ENCODE measurements at places on chromosomes 4 and X.

- no peak for DNase-seq
Observed at GRCh38 chr4:42489095-42489494, 91.8 kb downstream of the SHISA3 start.

DNA sequence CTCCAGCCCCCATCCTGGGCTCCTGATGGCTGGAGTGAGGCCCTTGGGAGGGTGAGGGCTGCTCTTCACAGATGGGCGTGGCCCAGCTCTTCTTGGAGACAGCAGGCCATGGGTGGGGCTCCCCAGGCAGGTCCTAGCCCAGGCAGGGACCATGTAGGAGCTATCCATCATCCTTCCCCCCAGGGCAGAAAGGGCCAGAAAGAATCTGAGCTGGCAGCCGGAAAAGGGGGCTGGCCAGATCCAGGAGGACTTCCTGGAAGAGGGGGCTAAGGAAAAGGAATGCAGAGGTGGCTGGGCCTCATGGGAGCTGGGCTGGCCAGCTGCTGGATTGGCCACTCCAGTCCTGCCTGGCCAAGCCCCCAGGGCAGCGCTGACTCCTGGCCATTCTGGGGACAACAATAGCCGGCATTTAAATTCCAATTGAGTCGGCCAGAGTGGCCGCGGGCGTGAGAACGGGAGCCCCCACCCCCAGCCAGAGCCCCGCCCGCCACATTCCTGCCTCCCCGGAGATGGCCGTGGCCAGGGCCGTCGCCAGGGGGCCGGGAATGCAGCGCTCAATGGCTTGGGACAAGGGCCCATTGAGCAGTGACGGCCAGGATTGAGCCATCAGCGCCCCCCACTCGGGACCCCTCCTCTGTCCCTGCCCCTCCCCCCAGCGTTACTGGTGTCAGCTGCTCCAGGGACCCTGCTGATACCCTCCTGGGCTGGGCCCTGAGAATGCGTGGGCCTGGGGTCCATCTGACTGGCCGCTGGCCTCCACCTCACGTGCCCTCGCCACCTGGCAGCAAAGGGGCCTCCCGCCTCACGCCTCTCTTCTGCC lies 15.1 kb upstream of the FGFR3 start:
- DNase-seq = no peak

GRCh38 chrX:135273162-135273561 lies 21.3 kb downstream of the ETDA start:
- DNase-seq = no peak

DNA sequence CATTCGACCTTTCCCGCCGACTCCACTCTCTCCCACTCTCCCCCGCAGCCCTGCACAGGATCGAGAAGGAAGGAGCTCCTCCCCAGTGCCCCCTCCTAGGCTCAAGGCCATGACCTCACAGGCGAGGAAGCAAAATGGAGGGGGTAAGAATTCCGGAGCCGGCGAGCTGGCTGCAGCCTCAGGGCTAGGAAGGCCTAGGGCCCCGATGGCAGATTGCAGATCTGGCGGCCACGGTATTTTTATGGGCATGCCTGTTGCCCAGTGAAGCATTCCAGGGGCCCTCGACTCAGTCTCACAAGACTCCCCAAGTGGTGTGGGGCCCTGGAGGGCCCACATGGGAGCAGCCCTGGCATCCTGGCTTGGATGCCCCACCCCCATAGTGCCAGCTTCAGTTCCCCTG lies 942 bp upstream of the L1CAM start:
- no peak for DNase-seq

- DNase-seq = no peak
Observed at GRCh38 chr4:156512622-156513021, 459.0 kb downstream of the PDGFC start.

GRCh38 chrX:116009346-116009745 lies 161.2 kb upstream of the AGTR2 start:
- DNase-seq = no peak

DNA sequence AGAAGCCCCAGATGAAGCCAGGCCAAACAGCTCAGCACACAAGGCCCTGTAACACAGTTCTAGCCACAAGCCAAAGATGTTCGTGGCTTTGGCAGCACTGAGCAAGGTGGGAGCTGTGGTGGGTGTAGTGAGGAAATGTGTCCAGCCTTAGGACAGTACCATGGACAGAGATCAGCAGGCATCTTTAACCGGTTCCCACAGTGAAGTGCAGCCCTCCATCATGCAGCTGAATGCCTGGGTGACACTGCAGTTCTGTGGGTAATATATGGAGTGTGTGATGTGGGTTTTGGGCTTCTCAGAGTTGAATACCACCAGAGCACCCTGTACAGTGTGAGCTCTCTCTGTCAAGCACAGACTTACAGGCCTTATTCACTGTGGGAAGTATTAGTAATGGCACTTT lies 6.0 kb upstream of the NEXMIF start:
- DNase-seq = no peak

DNA sequence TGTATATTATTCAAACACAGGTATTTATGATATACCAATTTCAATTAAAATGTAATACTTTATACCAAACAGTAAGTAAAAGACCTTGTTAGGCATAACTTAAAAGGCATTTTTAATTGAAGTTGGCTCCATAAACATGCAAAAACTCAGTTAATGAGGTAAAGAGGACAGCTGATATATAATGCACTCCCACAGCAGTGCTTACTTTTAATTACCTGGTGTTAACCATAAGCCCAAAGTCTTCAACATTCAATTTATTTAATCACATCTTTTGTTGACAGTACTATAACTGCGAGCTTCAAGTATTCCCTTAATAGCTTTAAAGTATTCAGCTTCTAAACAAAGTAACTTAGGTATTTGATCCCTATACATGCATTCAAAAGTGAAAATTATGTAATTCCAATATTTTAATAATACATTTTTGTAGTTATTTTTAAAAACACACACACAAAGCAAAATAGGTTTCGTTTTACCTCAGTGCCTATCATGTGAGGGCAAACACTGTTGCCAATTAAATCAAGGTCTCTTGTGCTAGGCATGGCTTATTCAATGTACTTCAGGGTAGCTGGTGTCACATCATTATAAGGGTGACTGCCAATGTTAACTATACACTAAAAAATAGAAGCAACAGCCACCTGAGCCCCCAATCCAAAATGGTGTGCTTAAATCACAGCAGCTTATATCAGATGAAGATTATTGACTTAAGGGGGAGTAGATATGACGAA lies 197.1 kb downstream of the LRBA start:
- DNase-seq = no peak

DNA sequence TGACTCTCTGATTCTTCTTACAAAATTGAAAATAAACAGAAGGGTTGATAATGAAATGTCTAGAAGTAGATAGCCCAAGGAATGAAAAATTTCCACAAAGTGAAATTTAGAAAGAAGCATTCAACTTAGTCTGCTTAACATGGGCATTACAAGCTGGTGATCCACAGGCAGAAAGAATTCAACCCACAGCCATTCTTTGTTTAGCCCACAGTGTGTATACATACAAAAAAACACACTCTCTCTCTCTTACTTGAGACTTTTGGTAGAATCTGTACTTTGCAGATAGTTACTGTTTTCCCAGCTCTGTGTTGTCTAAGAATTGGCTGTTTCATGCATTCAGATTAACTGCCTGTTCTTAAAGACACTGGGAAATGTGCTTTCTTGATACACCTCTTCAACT lies 159.8 kb downstream of the SLC4A4 start:
- DNase-seq = no peak

DNA sequence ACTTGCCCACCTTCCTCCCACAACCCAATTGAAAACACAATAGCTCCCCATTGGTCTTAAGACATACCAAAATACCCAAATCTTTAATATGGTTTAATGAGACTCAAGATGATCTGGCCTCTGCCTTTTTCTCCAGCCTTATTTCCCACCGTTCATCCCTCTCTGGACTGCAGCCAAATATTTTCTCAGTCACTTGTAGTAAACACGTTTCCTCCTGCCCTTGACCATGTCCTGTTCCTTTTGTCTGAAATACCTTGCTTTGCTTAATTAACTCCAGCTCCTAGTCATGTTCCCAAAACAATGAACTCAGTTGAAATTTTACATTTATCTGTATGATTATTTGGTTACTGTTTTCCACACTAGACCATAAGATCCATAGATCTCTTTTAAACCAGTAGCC lies 8.4 kb upstream of the NUP54 start:
- DNase-seq = no peak

GRCh38 chrX:65608026-65608425 lies 59.4 kb upstream of the MSN start:
- DNase-seq = no peak

GRCh38 chr4:39237179-39237578 lies 54.9 kb downstream of the WDR19 start:
- DNase-seq = no peak

DNA sequence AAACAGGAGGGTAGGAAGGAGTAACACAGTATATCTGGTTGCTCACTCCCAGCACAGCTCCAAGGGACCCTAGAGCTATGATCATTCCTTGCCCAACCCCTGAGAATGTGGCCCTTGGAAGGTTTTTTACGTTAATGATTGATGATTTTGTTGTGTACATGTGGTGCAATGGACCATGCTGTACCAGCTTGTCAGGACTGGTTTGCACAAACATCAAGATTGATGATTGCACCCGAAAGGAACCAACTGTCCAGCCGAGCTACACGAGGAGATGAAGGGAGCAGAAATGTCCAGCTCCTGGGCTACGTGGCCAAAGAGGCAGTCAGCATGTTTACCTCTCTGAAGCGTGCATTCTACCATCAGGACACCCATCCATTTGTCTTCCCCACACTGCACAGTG lies 83.2 kb upstream of the USP9X start:
- DNase-seq = no peak

DNA sequence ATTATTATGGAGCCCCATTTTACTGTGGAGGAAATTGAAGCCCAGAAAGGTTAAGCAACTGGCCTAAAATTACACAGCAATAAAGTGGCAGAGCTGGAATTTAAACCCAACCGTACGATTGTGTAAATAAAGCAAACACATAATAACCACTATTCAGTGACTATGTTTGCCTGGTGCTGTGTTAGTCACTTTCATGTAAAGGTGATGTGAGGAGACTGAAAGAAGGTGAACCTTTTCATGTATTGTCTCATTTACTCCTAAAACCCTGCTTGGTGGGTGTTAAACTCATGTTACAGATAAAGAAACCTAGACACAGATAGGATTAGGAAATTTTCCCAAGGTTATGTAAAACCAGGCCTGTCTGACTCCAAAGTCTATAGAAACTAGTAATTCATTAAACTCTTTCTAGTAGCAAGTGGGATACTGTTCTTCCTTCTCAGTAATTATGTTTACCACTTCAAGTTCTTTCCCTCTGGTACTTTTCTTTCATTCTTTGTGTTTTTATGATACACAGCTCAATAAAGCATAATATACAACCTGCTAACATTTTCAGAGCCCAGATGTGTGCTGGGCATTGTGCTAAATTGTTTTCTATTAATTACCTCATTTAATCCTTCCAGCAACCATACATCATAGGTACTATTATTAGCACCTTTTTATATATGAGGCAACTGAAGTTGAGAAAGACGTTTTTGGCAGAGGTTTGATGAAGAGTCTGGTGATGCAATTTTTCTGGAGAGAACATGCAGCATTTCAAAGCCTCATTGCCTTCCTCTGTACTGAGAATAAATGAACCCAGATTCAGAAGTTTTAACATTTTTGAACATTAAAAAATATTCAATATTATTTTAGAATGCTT lies 202.7 kb downstream of the SPRY1 start:
- no peak for DNase-seq

GRCh38 chrX:150365051-150365989 lies 2.2 kb downstream of the MAMLD1 start:
- no peak for DNase-seq

DNA sequence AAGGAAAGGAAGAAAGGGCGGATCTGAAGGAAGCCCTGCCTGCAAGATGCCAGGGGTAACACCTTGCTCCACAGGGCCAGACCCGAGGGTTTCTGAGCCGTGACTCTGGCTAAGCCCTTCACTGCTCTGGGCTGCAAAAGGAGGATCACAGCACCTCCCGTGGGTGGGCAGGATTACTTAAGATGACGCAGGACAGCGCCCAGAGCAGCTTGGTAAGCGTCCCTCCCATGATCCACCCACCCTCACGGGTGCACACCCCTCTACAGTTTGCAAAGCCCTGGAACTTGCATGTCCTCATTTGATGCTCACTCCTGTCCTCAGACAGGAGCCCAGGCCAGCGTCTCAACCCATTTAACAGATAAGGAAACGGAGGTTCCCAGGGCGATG lies 64.9 kb downstream of the CRMP1 start:
- DNase-seq = no peak

DNA sequence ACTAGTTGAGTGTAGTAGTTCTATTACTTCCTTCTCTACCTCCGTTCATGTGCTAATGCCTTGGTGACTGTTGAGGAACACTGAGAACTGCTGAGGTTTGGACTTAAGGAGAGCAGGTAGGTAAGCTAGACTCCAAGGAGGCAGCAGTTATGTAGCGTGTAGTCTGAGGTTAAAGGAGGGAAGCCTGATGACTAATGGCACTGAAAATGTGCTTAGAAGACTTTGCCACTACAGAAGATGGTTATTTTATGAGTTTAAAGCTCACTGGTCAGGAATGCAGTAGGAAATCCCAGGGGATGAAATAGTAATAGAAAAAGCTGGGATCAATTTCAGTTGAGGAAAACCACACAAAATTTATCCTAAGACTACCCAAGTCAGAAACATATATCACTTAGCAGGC lies 1077.3 kb downstream of the RAPGEF2 start:
- no peak for DNase-seq

- DNase-seq = no peak
Observed at GRCh38 chr4:180190382-180190781, 2052.8 kb upstream of the TENM3 start.

DNA sequence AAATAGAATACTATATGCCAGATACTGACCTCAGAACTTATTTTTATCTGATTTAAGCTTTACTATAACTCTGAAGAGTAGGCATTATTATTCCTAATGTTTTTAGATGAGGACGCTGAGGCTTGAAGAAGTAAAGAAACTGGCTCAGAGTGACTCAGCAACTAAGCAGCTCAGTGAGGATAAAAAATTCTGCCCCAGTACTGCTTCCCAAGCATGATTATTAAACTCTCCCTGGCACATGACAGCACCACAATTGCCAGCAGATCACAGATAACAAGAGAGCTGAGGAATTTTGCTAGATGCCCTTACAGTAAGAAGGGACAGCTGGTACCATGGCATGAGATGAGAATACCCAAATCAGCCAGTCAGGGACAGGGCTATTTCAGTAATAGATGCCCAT lies 219.4 kb downstream of the NKX6-1 start:
- DNase-seq = no peak

- no peak for DNase-seq
Observed at GRCh38 chr4:85676050-85676425, 201.1 kb downstream of the ARHGAP24 start.

- DNase-seq = no peak
Observed at GRCh38 chr4:145796346-145796745, 116.4 kb downstream of the C4orf51 start.

Measured in activated naive CD4-positive, alpha-beta T cell (primary cell).